OCI-LY7 (cell line): ENCODE measurements at places on chromosomes 16 and 17.
A peak's percentile ranks its signal among the peaks of the same experiment; 100 is the strongest.

- DNase-seq = no peak
Measured at GRCh38 chr17:61848896-61849295, 14.4 kb downstream of the BRIP1 start.

GRCh38 chr16:53433509-53433908 is 762 bp upstream of the RBL2 start:
- no peak for DNase-seq

- DNase-seq = no peak
Measured at GRCh38 chr16:10754941-10755340, 11.3 kb downstream of the NUBP1 start.

DNA sequence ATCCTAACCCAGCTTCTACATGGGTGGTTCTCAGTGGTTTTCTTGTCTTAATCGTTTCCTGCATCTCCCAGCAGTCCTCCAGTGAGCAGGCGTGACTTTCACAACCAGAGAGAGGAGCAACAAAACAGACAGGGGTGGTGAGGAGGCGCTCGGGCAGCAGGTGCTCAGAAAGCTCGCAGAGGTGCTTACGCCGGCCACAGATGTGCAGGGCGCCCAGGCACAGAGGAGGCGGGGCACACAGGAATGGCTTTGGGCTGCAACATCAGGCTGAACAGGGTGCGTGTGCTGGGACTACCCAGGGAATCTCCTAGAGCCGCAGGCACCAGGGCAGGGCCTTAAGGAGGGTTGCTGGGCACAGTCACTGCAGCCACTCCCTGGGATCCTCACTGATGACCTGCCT is 32.6 kb downstream of the KLHDC4 start:
- DNase-seq = peak; percentile 88

DNA sequence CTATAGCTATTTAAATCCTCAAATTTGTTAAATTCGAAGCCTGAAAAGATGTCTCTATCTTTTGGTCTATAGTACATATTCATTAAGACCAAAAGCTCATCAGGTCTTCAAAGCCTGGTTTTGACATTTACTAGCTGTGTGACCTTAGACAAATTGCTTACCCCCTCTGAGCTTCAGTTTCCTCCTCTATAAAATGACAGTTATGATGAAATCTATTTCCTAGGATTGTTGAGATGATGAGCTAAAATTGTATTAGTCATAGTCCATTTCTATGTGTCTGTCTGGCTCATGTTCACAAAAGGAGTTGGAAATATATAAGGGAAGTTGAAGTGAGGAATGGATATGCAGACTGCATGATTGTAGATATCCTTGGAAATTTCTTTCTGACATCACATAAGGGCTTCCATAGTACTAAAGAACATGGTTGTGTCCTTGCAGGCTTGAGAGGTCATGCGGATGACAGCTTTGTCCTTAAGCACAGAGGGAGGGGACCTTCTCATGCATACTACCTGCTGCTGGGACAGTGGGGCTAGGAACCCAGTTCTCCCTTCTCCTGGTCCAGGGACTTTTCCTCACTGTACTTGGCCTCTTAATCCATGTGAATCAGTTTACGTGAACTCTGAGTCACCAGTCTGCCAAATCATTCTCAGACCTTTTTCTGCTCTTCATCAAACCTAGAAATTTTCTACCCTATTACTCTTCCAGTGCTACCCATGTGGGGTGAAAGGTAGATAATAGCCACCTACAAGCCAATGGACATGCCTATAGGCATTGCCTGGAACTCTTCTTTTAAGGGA is 487.5 kb upstream of the SALL1 start:
- DNase-seq = no peak

- no peak for DNase-seq
Measured at GRCh38 chr17:14205992-14206461, 30.6 kb downstream of the CDRT15 start.

- no peak for DNase-seq
Measured at GRCh38 chr17:40445751-40446468, 2.7 kb downstream of the IGFBP4 start.
